ENCODE measurements at places on chromosomes 13 and 19.
A peak's percentile ranks its signal among the peaks of the same experiment; 100 is the strongest.

- H3K4me3 ChIP-seq = no peak overlapping the region
- no peak overlapping the region for H3K27ac ChIP-seq
- H3K4me1 ChIP-seq = no peaks in the 10 kb centered on the region
- DNase-seq = no peak
- H3K27me3 ChIP-seq = peaks cover 25% of the 10 kb centered on the region
Observed at GRCh38 chr13:61410669-61411297, 4.9 kb downstream of the PCDH20 start.

DNA sequence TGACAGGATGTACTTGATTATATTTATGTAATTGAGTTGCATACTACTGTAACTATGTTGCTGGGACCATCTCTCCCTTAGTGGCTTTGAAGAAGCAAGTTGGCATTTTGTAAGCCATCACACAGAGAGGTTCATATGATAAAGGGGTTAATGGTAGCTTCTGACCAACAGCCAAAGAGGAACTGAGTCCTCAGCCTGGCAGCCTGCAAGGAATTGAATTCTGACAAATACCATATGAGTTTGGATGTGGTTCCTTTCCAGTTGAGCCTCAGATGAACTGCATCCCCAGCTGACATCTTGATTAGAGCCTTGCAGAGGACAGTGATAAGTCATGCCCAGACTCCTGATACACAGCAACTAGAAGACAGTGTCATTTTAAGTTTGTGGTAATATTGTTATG is 8.6 kb upstream of the MYCBP2 start:
- no peak overlapping the region for H3K4me3 ChIP-seq
- no peak overlapping the region for H3K27ac ChIP-seq

DNA sequence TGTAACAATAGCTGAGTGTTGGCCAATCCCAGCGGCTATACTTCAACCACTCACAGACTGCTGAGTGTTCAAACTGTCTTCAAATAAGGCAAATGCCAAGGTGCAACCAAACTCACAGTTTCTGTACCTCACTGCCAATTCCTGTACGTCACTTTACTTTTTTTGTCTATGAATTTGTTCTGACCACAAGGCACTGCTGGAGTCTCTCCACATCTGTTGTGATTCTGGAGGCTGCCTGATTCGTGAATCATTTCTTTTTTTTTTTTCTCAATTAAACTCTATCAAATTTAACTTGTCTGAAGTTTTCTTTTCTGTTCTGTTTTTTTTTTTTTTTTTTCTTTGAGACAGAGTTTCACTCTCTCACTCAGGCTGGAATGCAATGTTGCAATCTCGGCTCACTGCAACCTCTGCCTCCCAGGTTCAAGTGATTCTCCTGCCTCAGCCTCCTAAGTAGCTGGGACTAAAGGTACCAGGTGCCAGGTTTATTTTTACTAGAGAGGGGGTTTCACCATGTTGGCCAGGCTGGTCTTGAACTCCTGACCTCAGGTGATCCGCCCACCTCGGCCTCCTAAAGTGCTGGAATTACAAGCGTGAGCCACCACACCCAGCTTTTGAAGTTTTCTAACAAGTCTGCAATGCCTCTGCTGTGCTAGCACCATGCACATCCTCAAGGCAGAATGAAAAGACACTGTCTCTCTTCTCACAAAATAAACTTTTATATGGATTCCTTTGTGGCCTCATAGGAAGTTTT is 401.7 kb downstream of the IRS2 start:
- no peak for DNase-seq
- H3K27ac ChIP-seq = no peak overlapping the region
- H3K4me3 ChIP-seq = no peak overlapping the region
- H3K36me3 ChIP-seq = no peaks in the 10 kb centered on the region
- no peaks in the 10 kb centered on the region for H3K4me1 ChIP-seq

GRCh38 chr19:16224293-16225045 is 26.8 kb downstream of the AP1M1 start:
- H3K27me3 ChIP-seq = no peaks in the 10 kb centered on the region
- no peaks in the 10 kb centered on the region for H3K4me1 ChIP-seq
- H3K36me3 ChIP-seq = peaks cover 88% of the 10 kb centered on the region
- no peak overlapping the region for H3K4me3 ChIP-seq
- H3K27ac ChIP-seq = no peak overlapping the region

DNA sequence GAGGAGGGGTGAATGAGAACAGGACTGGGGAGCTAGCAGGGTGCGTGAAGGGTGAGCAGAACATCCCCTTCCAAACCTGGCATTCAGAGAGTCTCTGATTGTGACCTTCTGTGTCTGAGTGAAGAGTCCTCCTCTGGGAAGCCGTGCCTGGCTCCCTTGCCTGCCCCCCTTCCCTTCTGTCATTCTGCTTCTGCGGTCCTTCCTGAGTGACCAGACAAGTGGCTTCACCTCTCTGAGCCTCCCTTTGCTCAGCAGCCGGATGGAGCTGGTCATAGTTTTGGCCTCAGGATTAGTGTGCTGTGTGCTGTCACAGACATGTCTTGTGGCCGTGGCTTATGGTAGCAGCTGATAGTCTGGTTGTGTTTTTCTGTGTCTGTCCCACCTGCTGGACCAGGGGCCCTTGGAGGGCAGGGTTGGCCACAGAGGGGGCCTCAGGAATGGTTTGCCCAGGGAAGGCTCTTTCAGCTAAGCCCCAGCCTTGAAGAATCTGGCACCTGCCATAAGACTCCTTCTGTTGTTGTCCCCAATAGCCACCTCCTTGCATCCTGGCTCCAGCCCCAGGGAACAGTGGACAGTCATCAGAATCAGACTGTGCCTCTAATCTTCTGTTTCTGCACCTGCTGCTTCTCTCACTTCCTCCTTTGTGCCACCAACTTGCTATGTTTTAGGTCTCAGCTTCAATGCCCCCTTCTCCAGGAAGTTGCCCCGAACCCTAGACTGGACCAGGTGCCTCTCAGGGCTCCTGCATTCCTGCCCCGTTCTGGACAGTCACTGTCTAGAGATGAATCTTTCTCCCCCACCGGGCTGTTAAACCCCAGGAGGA is 5.9 kb downstream of the CLPTM1 start:
- H3K4me3 ChIP-seq = no peak overlapping the region
- DNase-seq = no peak
- H3K27me3 ChIP-seq = no peaks in the 10 kb centered on the region
- H3K4me1 ChIP-seq = peaks cover 16% of the 10 kb centered on the region

- H3K27me3 ChIP-seq = no peaks in the 10 kb centered on the region
- H3K4me3 ChIP-seq = no peak overlapping the region
- H3K4me1 ChIP-seq = no peaks in the 10 kb centered on the region
- H3K36me3 ChIP-seq = no peaks in the 10 kb centered on the region
- H3K27ac ChIP-seq = no peak overlapping the region
Observed at GRCh38 chr13:101019126-101019525, 344.5 kb upstream of the TMTC4 start.

GRCh38 chr19:1451916-1452801 is 2.2 kb downstream of the APC2 start:
- no peak overlapping the region for H3K27ac ChIP-seq
- no peaks in the 10 kb centered on the region for H3K36me3 ChIP-seq
- DNase-seq = no peak
- H3K4me3 ChIP-seq = no peak overlapping the region
- peaks cover 100% of the 10 kb centered on the region for H3K27me3 ChIP-seq
- peaks cover 21% of the 10 kb centered on the region for H3K4me1 ChIP-seq

DNA sequence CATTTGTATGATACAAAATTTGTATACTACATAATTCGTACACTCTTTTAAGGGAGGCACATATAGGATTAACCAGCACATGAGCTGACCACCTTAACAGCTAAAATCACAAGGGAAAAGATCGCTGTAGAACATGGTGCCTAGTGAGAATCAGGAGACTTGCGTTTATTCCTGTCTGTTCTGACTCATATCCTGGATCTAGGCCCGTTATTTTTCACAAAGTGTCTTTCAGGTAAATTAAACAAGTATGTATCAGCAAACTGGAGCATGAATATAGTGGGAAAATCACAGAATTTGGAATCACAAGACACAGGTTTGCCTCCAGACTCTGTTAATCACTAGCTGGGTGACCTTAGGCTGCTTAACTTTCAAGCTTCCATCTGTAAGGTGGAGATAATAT is 47.5 kb upstream of the ESD start:
- H3K27me3 ChIP-seq = no peaks in the 10 kb centered on the region
- no peak for DNase-seq
- H3K4me3 ChIP-seq = no peak overlapping the region
- no peak overlapping the region for H3K27ac ChIP-seq
- H3K4me1 ChIP-seq = no peaks in the 10 kb centered on the region
- no peaks in the 10 kb centered on the region for H3K36me3 ChIP-seq

DNA sequence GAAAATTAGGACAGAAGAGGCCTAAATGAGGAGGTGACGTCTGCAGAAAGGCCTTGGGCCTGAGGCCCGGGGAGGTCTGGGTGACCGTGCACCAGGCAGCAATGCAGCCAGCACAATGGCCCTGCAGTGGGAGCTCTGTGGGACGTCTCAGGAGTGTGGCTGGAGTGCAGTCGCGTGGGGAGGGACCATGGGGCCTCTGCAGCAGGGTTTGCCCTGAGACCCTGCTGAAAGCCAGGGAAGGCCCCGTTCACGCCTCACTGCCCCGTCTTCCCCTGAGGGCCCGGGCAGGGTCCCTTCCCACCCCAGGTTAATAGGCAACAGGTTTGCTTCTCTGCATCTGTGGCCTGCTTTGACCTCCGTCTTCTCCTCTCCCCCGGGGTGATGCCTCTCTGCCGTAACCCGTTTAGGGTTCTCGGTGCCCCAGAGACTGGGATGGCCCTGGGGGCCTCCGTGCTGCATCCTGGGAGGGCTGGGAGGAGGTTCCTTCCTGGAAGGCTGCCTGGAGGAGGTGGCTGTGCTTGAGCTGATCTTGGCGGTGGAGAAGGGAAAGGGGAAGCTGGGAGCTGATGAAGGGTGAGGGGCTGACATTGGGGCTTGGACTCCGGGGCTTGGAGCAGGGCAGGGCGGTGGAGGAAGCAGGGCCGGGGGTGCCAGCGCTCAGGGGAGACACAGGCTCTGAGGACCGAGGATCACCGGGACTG is 9.7 kb downstream of the PALM start:
- H3K4me3 ChIP-seq = no peak overlapping the region
- H3K27me3 ChIP-seq = peaks cover 21% of the 10 kb centered on the region
- no peak overlapping the region for H3K27ac ChIP-seq
- no peak for DNase-seq
- H3K4me1 ChIP-seq = peaks cover 22% of the 10 kb centered on the region

DNA sequence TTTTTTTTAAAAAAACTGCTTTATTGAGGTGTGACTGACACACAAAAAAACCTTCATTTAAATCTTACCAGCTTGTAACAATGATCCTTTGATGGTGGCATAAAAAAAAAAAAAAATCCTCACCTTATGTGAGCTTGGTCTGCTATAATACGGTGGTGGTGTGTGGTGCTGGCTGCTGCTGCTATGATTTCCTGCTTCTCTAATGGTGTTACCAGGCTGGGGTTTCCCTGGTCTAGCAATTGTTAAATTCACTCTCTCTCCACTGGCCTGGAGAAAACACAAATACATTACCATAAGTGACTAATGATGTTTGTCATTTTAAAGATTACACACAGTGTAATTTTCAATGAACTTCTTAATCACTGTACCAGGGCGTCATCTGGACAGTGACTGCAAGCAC is 60.6 kb downstream of the LNX2 start:
- no peak overlapping the region for H3K27ac ChIP-seq
- H3K4me3 ChIP-seq = no peak overlapping the region
- no peaks in the 10 kb centered on the region for H3K27me3 ChIP-seq
- H3K36me3 ChIP-seq = peaks cover 43% of the 10 kb centered on the region
- H3K4me1 ChIP-seq = no peaks in the 10 kb centered on the region
- no peak for DNase-seq

- no peaks in the 10 kb centered on the region for H3K27me3 ChIP-seq
- H3K36me3 ChIP-seq = no peaks in the 10 kb centered on the region
- H3K4me1 ChIP-seq = peaks cover 21% of the 10 kb centered on the region
- no peak overlapping the region for H3K27ac ChIP-seq
- no peak overlapping the region for H3K4me3 ChIP-seq
Observed at GRCh38 chr13:42981853-42982252, 10.2 kb downstream of the EPSTI1 start.

- H3K4me1 ChIP-seq = peaks cover 89% of the 10 kb centered on the region
- peak; percentile 1 for DNase-seq
- H3K27me3 ChIP-seq = no peaks in the 10 kb centered on the region
- H3K4me3 ChIP-seq = peak overlapping the region; percentile 28
- peak overlapping the region; percentile 85 for H3K27ac ChIP-seq
Observed at GRCh38 chr19:19461306-19461670, 54.1 kb downstream of the TSSK6 start.

All from lower lobe of right lung (tissue), 2 donors.